GM13977 (cell line): ENCODE measurements at places on chromosomes 3 and 15.

- DNase-seq = no peak
Observed at GRCh38 chr3:188583341-188584161, 429.6 kb downstream of the LPP start.

DNA sequence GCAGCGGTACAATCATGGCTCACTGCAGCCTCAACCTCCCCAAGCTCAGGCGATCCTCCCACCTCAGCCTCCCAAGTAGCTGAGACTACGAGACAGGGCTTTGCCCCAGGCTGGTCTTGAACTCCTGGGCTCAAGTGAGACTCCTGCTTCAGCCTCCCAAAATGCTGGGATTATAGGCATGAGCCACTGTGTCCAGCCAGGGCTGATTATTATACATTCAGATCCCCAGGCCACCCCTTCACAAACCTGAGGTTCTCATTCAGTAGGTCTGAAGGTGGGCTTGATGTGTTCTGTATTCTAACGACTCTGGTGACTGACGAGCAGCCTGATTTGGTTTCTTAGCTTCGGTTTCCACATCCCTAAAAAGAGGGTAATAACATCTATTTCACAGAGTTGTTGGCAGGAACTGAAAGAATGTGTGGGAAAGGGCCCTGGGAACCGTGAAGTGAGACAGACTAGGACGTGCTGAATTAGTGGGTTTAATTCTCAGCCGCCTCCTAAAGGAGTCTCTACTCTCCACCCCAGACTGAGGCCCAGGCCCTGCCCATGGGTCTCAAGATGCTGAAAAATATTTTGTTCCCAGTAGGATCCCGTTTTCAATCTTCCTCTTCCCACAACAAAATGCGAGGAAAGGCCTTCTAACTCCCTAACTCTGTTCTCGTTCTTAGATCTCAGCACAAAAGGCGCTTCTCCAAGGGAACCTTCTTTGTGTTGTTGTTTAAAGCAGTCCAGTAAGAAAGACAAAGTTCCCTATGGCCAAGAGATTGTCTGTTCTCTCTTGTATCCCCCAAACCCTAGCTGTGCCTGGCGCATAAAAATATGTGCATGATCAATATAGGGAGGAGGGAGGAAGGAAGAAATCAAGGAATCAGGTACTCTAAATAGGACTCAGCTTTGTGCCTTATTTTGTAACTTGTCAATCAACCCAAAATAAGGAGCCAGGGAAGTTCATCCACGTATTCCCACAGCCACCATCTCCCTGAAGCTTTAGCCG lies 210.0 kb upstream of the TOPAZ1 start:
- DNase-seq = no peak

GRCh38 chr3:1172644-1173043 lies 79.8 kb downstream of the CNTN6 start:
- DNase-seq = no peak

DNA sequence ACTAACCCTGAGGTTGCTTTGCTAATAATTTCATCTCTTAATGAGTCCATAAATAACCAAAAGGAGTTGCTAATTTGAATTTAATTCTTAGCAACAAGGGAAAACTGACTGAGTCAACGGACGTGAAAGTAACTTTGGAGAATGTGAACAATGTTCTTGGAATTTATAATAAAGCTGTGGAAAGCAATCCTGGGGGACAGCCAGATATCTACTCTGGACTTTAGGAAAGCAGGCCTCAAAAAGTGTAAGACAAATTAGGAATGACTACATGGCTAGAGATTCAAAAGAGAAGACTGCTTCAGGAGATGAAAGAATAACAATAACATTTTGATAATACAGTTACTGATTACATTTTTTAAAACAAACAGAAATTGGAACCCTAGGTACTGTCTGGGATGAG lies 318.4 kb upstream of the COL8A1 start:
- no peak for DNase-seq

GRCh38 chr15:34023907-34024306 lies 15.1 kb downstream of the AVEN start:
- no peak for DNase-seq

GRCh38 chr15:40870716-40871115 lies 3.3 kb downstream of the RHOV start:
- no peak for DNase-seq

DNA sequence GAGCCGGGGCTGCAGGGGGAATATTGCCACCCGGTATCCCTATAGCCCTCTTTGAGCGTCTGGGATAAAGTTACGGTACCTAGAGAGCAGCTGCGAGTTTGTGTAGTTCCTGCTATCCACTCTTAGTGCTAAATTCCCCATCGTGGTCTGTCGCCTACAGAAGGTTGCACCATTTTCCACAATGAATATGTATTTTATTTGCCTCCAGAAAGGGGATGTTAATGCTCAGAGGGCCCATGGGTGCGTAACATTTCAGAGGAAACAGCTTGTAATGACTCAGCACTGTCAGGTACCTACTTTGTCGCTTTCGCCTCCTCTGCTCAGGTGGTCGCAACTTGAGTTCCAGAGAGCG lies 1.1 kb downstream of the SLCO3A1 start:
- no peak for DNase-seq

DNA sequence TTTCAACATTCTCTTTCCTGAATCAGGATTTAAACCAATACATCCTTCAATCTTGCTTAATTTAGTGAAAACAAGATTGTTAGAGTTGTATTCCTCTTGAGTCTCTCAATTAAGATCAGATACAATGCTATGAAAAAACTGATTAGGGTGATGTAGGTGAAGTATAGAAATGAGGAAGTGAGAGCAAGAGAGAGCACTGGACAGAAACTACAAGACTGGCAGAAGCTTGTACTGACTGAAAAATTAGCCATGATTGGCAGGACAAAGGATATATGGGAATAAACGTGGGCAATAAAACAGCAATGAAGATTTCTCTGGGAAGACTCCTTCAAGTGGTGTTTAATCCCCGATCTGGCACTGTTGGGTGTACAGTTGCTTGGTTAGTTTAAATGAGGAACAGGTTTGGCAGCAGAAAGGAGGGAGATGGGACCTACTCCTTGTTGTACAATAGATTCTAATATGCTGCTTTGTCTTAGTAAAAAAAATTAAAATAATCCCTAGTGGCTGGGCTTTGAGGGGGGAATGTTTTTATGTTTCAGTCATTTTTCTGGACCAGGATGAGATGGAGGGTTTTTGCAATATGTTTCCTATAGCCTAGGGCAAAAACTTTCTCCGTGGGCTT lies 252.7 kb downstream of the SLC9A9 start:
- DNase-seq = no peak

DNA sequence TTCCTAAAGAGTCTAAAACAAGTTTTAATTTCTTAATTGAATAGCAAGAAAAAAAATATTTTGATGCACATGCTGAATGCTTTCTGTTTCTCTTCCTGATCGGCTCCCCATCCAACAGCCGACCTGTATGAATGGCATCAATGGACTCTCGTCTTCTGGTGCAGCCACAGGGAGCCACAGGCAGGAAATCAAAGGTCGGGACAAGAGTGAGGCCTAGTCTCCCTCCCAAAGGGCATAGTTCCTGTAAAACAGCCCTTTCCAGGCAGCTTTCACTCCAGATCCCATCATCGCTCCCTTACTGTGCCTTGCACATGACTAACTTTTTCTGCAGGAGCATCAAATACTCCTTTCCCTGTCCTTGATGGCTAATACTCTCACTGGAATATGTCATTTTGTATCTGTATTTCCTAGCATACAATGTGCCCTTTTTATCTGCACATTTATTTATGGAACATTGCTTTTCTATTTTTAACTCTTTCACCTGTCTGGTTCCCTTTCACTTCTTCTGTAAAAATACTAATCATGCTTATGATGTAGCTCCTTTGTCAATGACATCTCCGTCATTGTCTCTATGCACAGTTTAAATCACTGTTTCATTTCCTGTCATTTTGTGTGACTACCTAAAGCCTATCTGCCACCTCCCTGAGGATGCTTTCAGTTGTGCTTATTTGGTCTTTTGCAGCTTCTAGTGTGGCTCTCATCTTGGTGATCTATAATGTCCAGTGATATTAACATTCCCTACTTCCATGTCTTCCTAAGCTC lies 326.2 kb downstream of the CTNNB1 start:
- peak; percentile 55 for DNase-seq

DNA sequence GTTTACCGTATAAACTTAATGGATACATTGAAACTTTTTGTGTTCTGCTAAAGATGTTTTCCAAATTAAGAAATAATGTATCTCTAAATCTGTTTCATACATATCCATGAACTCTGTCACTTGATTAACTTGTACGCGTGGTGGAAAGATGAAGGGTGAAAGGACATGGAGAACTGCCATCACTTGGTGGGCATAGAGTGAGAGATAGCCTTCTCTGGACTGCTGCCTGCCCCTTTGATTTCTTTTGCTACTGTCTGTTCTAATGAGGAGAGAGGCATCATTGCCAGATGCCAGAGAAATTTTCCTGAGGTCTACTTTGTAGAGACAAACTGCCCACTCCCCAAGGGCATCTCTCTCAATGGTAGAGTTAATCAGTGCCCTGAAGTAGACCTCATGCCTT lies 120.5 kb downstream of the SLMAP start:
- no peak for DNase-seq

GRCh38 chr3:129502641-129503408 lies 25.6 kb upstream of the RHO start:
- no peak for DNase-seq

- DNase-seq = no peak
Observed at GRCh38 chr3:57709559-57709958, 16.7 kb upstream of the DENND6A start.

DNA sequence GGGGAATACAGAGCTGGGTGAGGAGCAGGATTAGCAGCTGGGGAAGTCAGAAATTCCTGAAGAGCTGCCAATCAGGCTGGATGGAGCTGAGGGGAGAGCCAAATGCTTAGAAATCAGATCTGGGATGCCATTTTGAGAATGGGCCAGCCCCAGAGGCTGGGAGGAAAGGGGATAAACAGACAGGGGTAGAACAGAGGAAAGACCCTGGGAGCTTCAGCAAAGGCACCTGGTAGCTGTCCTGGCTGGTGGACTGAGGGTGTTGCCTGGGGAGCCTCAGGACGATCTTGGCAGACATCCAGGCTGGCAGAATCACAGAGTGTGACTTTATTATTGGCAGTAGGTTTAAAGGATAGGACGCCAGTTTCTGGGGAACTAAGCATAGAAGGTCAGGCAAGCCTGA lies 97.8 kb downstream of the SQOR start:
- no peak for DNase-seq

GRCh38 chr15:97479957-97480356 lies 480.5 kb upstream of the ARRDC4 start:
- no peak for DNase-seq

- DNase-seq = no peak
Observed at GRCh38 chr3:133855002-133855370, 40.7 kb downstream of the RAB6B start.

DNA sequence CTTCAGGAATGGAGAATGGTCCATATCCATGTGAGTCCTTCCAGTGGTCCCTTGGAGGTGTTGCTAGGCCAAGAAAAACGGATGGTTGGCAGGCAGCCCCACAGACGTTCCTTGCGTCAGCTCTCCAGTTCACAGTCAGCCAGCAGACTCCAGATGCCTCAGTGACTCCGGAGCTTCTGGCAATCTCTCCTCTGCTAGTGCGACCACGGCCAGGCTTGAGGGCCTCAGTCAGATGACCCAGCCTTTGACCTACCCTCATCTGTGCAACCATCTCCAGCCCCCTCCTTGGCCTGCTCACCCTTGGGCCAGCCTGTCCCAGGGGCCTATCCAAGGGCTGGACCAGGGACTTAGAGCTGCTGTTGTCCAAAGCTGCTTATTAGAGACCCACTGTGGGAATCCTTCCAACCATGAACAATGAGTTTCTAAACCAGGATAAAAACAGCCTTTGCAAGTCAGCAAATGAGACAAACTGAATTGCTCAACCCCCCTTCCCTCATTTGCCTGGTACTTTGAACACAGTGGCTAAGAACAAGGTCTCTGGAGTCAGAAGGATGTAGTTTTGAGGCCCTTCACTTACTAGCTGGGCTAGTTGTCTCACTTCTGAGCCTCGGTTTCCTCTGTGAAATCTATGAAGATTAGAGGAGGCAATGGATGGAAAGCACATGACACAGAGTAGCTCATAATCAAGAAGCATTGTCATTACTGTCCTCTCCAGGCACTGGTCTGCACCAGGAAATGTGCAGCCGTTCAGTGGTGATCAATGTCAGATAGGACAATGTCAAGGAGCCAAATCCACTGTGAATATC lies 44.8 kb downstream of the ANP32A start:
- no peak for DNase-seq

DNA sequence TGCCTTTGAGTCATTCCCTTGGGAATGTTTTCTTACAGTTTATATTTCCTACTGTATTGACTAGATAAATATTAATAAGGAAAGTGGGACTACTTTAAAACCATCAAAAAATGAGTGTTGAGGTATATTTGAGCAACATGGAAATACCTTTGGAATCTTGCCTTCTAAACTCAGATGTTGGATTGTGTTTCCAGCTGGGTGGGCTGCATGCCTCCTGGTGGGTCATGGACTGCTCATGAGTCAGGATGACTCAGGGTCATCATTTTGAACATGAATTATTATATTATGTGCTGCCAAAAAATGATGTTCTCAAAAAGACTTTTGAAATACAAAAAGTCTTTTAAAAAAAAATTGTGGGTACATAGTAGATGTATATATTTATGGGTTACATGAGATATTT lies 41.1 kb upstream of the APH1B start:
- no peak for DNase-seq

DNA sequence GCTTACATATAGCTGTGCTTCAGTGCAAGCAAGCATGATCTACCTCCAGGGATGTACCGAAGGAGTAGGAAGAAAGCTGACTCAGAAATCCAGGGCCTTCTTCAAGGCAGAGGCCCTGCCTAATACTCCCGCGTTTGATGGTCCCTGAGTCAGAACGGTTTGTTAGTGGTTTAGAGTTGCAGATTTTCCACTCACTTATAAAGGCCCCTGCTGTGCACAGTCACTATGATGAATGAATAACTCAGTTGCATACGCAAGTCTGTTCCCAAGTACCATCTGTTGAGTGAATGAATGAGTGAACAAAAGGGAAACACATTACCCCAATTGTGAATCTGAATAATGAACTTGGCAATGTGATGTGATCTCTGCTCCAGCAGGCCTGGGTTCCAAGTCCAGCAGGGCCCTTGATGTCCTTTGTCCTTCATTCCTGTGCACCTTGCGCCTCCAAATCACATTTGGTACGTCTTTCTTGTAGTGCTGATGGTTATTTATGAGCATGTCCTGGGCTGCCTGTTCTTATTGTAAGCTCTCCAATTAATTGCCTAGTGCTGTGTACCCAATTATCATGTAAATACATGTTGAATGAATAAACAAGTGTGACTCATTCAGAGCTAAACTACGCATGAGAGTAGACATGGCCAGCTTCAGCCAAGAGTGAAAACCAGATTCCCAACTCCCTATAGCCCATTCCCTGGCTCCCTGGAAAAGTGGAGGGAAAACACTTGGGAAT lies 85.3 kb upstream of the LIMD1 start:
- DNase-seq = no peak

DNA sequence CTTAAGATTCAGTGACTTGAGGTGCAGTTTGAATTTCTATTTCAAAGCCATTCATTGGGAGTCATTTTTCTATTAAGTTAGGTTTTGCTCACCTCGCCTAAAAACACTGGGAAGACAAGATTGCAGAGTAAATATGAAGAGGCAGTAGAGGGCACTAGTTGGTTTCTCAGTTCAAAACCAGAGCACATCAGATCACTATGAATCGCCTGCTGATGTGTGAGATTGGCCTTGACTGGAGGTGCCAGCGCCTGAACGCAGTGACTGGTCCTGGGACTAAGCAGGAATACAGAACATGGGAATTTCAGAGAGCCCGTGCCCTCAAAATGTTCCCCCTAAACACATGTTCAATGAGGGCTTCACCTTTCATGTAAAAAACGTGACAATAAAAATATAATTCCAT lies 229.0 kb downstream of the ITPR1 start:
- peak; percentile 65 for DNase-seq
